Fibroblast of skin of back (primary cell): ENCODE measurements at places on chromosomes 11 and 22.

DNA sequence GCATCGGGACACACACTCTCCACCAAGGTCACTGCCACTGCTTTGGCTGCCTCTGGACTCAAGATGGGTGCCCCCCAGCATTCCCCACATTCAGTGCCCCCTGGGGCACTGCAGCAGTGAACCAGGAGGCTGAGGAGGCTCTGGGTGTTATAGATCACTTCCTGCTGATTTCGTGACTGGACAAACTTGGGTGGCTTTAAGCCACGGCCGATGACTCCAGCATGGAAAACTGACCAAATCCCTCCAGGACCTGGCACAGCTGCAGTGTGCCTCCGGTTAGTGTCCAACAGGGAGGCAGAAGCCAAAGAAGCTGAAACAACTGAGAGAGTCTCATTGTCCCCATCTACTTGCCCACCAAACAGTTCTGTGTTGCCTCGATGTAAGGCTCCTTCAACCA is 1.2 kb upstream of the GANAB start:
- no peak for DNase-seq

GRCh38 chr22:38745676-38746460 is 9.9 kb downstream of the SUN2 start:
- no peak for DNase-seq

DNA sequence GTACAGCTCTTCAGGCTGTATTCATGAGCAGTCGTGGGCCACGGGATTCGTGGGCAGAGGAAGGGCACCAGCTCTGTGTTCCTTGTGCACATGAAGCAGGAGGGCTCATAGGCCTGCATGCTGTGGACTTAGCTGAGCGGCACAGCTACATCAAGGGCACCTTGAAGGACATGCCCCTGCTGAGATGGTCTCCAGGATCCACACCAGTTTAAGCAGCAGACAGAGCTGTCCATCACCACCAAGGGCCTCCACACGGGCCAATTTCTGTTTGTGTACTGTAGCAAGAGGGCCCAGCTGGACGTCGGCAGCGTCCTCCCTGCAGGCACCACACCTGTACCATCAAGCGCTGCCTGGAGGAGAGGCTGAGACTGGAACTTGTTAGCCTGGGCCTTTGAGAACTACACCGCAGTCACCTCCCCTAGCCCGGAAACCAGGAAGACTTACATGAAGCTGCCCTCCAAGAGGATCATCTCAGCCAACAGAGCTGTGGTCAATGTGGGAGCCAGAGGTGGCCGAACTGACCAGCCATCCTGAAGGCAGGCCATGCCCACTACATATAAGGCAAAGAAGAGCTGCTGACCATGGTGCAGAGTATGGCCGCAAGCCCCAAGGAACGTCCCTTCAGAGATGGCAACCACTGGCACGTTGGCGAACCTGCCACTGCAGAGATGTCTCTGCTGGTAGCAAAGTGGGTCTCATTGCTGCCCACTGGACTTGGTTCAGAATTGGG is 32.7 kb upstream of the GNB1L start:
- no peak for DNase-seq

DNA sequence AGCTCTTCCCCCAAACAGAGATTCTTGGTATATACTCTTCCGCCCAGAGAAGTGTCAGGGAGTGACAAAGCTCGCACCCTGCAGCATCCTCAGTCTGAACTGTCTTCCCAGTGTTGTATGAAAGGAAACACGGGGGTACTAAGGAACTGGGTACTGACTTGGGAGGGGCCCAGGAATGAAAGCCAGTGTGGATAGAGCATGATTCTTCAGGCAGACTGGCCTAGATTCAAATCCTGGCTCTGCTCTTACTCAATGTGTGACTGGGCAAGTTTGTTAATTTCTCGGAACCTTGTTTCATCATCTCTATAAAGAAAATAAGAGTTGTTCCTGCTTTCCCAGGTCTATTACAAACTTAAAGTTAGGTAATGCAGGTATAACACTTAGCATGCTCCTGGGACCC is 266.0 kb upstream of the NARS2 start:
- peak; percentile 2 for DNase-seq

DNA sequence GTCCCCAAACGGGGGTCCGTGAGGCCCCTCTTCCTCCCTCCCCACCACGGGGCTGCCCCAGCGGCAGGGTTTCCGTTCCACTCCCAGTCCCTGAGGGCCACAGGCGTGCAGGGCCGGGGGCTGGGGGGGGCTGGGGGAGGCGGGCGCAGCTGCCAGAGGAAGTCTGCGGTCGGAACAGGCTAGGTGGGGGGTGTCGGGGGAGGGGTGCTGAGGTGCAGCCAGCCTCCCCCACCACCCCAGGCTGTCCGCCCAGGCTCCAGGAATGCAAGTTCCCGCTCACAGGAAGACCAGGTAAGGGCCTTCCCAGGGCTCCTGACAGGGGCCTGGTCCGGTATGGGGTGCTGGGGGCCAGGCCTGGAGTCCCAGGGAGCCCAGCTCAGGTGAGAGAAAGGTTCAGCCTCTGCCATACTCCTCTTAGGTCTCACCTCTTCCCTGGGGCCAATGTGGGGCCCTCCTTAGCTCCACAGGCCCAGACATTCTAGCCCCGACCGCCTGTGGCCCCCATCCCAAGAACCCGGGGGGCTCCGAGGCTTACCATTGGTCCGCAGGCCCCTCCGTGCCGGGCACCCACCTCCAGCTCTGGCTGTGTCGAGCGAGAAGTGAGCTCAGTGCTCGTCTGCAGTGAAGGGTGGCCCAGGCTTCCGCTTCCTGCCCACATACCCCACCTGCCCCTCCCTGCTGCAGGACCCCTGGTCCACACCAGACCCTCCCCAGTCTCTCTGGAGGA is at the start of gene PTPRCAP:
PTPRCAP (minus strand) TSS at position 601 of the 727 bp plus-strand sequence; CDS start at position 538, 63 bp downstream.
- peak; percentile 18 for DNase-seq

- DNase-seq = no peak
These were observed 124.3 kb upstream of the FGF3 start for GRCh38 chr11:69943506-69943905.

GRCh38 chr11:12170984-12171383 is 60.6 kb downstream of the MICAL2 start:
- DNase-seq = peak; percentile 96

- DNase-seq = no peak
These were observed 22.1 kb upstream of the SPATA19 start for GRCh38 chr11:133867456-133867855.

- peak; percentile 54 for DNase-seq
These were observed 62.4 kb downstream of the NECTIN1 start for GRCh38 chr11:119666463-119667131.

DNA sequence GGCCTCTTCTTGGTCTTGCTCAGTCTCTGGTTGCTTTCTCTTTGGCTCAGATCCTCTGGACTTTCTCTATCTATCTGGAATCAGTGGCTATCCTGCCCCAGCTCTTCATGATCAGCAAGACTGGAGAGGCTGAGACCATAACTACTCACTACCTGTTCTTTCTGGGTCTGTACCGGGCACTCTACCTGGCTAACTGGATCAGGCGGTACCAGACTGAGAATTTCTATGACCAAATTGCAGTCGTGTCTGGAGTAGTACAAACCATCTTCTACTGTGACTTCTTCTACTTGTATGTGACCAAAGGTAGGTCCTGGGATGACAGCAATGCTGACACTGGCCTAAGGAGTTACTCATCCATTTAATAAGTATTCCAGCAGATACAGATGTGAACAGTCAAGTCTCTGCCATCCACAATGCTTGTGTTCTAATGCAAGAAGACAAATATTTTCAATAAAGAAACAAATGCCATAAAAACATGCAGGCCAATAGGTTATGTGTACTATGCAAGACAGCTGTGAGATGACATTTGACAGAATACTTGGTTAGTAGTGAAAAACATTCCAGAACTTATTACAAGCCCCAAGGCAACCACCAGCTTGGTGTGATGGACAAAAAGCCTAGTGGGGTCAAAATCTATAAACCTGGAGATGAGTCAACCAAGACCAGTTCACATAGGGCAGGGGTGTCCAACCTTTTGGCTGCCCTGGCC is 13.4 kb downstream of the KDELR3 start:
- DNase-seq = no peak

GRCh38 chr22:23846081-23846469 is 7.3 kb upstream of the DERL3 start:
- DNase-seq = no peak

GRCh38 chr22:49923445-49923844 is 5.0 kb downstream of the CRELD2 start:
- no peak for DNase-seq

GRCh38 chr11:17588721-17589120 is 41.7 kb downstream of the OTOG start:
- DNase-seq = no peak
